ENCODE measurements at places on chromosomes 1 and 21.
A peak's percentile ranks its signal among the peaks of the same experiment; 100 is the strongest.

- no peak for DNase-seq
Observed at GRCh38 chr1:223289621-223290020, 74.4 kb downstream of the SUSD4 start.

DNA sequence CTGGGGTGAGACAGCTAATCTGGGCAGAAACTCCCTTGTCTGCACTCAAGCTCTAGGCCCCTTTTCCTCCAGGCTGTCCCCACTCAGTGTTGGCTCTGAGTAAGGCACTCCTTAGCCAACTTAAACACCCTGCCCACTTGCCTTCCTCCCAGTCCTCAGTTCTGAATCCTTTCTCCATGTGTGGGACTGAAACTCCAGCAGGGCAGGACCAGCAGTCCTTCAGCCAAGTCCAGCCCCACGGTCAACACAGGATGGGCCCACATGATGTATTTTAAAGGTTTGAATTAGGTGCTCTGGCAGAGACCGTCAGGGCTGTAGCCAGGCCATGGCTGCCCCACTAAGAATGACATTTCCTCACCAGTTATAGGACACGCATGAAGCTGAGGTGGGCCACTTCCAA, 107.8 kb downstream of the EDEM3 start:
- DNase-seq: no peak

DNA sequence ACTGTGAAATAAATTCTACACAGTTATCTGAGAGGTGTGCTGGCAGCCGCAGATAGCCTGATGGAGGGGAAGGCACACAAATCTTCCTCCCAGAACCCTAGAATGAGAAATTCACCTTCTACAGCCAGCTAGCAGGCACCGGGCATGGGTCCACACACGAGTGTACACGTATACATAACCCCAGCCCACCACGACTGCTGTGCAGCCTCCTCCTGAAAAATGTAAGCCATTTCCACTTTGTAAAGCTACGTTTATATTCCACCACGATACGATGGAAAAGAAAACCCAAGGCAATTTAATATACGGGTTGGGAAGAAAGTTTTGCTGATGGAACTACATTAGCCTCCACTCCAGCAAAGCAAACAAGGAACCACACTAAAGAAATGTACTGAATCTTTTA, 1.8 kb downstream of the BTG3 start:
- peak; percentile 37 for DNase-seq

DNA sequence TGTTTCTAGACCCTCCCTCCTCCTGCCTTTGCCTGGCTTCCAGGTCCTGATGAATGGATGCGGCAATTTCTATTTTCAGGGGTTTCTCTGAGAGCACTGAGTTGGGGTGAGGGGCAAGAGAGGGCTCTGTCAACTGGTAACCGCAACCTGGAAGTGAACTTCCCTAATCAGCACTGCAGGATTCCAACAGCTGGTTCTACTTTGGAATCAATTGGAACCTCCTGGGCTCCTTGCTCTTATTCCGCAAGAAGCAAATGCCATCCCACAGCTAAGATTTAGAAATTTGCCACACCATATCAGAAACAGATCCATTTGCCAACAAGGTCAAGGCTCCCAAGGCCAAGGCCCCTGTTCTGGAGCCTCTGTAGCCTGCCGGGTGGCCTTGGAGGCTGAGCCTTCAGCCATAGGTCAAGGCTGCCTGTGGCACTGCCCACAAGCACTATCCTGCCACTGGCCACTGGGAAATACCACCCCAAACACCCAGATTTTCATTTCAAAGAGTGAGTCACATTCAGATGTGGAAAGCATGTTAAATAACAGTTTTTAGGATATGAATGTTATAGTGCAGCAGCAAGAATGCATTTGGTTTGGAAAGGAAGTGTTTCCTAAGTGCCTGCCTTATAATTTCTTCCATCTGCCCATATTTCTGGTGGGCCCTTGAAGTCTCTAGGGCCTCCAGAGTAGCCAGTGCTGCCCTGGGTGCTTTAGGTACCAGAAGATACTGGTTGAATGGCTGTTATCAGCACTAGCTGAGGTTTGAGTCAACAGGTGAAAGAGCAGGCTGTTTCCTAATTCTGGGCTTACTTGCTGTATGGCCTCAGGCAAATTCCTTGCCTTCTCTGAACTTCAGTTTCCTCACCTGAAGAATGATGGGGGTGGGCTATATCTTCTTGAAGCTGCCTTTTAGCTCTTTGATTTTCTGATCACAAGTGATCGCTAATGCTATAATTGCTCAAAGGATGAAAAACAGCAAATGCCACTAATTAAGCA, 56.3 kb upstream of the JUN start:
- DNase-seq: no peak

- no peak for DNase-seq
Observed at GRCh38 chr1:156509424-156510034, 9.0 kb upstream of the MEF2D start.

GRCh38 chr21:32184485-32184884, 94.4 kb downstream of the MIS18A start:
- no peak for DNase-seq

GRCh38 chr1:205545001-205545919, 40.8 kb downstream of the CDK18 start:
- DNase-seq: no peak

GRCh38 chr1:27339213-27339612, 2.6 kb upstream of the SYTL1 start:
- DNase-seq: no peak

DNA sequence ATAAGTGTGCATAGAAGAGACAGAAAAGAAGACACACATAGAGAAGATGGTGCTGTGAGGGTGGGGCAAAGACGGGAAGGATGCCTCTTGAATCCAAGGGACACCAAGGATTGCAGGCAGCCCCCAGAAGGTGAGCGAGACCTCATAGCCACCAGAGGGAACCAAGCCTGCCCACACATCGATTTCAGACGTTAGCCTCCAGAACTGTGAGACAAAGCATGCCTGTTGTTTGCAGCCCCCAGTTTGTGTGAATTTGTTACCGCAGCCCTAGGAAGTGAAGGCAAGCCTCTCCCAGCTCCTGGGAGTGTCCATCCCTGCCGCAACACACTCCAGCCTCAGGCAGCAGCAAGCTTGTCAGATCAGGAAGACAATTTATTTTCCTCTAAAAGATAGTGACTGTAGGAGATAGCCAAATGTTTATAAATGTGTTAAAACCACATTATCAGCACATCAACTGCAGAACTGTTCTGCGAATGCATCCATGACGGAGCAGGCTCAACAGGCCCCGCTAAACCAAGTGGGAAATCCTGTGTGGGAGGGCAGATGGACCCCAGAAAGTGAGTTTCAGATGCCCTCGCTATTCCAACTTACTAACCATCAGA, 543.3 kb downstream of the MATN1 start:
- DNase-seq: no peak

- DNase-seq: no peak
Observed at GRCh38 chr1:221279146-221279545, 399.9 kb downstream of the HLX start.

DNA sequence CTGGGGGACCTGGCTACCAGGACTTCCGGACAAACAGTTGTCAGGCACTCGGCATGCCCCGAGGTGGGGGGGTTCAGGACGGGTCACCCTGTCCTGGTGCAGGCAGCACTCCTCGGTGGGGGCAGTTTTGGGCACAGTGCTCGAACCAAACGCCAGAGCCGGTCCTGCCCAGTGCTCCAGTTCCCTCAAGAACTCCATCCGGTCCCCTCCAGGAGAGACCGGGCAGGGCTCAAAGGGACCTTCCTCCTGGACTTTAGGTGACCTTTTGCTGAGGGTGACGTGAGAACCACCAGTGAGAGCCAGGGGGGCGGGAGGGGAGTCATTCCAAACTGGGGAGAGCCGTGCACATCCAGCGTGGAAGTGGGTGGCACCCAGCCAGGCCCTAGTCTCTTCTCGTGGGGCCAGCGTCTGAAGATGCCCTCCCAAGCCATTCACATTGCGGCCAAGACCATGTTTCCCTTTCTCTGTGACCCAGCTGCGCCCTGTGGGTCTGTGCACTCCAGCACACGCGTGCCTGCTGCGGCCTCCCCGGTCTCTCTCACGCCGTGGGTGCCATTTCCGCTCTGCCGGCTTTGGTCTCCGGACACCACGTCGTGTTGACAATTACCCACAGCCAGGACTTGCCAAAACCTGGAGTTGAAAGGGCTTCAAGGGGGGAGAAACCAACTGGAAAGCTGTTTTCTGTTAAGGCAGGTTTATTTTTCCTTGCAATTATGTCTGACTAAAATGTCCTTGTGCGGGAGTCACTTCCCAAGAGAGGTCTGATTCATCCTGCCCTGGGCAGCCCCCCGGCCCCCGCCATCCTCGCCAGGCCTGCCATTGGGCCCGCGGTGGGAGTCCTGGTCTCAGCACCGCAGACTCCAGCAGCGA, 178.8 kb upstream of the ARHGEF16 start:
- DNase-seq: no peak

DNA sequence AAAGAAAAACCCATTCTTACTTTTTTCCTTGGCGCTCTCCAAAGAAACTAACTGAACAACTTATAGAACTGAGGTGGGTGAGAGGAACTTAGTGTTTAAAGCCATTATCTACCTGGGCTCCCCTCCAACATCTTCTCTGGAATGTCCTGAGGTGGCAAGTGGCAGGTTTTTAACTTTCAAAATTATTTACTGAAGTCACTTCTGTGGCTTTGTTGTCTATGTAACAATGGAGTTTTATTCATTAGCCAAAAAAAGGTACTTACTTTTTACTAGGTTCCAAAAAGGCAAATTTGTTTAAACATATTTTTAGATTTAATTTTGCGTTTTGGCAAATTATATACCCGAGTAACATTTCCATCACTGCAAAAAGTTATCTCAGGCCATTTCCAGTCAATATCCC, 2.4 kb downstream of the ENO1 start:
- no peak for DNase-seq

- peak; percentile 57 for DNase-seq
Observed at GRCh38 chr1:51768971-51769588, 109.4 kb downstream of the NRDC start.

DNA sequence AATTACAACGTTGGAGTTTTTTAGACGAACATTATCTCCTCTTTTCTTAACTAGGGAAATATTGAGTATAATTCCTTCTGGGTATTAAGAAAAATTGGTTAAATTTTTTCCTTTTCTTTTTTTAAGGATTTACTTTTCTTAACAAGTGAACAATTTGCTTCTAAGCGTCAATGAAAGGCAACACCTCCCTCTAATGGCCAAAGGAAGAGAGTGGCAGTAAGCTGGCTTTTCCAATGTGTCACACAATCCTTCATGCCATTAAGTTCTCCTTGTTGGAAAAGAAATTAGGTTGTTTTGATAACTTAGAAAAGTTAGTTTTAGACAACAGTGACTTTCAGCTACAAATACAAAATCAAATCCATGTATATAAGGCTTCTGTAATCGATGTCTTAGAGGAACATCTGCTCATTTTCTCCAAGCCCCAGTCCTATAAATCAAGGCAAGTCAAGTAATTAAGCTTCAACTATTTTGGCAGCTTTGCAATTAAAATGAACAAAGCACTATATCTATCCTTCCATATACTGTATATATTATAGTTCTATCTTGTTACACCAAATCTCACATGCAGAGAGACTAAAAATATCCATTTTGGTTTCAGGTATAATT, 62.8 kb downstream of the EDEM3 start:
- no peak for DNase-seq

- DNase-seq: no peak
Observed at GRCh38 chr1:33519240-33519884, 46.9 kb downstream of the ZSCAN20 start.

- DNase-seq: no peak
Observed at GRCh38 chr1:1336931-1337792, 6.1 kb downstream of the TAS1R3 start.

- no peak for DNase-seq
Observed at GRCh38 chr1:147840909-147841308, 61.7 kb upstream of the GJA8 start.

- DNase-seq: peak; percentile 32
Observed at GRCh38 chr1:224502459-224503160, 68.0 kb upstream of the WDR26 start.

GRCh38 chr1:48683839-48684238, 92.9 kb downstream of the BEND5 start:
- no peak for DNase-seq

DNA sequence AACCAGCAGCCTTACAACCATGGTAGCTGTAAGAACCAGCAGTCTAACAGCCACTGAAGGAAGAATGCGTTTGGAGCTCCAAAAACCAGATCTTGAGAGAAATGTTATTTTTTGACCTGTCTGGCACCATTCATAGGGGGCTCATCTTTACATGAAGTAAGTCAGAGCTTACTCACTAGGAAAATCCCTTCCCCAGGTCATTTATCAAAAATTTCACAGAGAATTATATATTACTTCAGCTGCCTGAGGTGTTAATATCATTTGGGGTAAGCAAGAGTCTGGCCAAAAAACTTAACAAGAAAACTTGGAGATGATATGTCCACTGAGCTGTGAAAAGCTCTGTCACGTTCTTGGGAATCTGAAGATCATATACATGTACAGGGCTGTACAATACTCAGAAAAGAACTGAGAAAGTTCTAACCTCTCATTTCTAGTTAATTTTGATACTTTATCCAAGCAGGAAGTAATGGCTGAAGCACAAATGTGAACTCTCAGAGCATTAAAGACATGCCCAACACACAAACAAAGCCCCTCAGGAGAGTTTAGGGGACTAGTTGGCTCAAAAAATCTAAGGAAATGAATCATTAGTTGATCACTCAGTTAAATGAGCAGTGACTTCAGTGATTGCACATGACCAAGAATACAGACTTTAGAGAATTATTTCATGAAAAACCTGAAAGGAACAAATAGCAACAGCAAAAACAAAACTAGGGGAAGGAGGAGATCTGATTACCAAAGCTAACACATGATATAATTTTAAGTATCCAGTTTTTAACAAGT, 681.1 kb downstream of the LTN1 start:
- no peak for DNase-seq

Data from ovary (tissue), 10 donors.